Body of pancreas (tissue), 4 donors: ENCODE measurements at places on chromosomes 1 and 21. TPM values are rescaled to one million over a fixed set of nuclear protein-coding genes. Genes with fewer than 3 reads are reported as not detected.

- H3K27me3 ChIP-seq, result no peaks in the 10 kb centered on the region
- no peaks in the 10 kb centered on the region for H3K4me1 ChIP-seq
- no peak overlapping the region for H3K27ac ChIP-seq
- DNase-seq, result no peak
These were observed 164.3 kb downstream of the MIS18A start for GRCh38 chr21:32114419-32115035.

DNA sequence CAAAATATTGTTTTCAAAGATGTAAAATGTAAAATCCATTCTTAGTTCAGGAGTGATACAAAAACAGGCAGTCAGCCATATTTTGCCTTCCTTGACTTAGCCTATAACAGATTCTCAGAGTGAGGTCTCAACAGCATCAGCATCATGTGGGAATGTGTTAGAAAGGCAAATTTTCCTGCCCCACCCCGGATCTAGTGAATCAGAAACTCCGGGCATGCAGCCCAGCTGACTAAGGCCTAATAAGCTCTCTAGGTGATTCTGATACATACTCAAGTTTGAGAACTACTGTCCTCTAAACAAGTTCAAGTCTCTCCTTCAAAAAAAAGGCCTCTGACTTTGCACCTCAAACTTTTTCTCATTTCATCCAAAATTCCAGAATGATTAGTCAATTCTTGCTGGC lies 46.9 kb upstream of the PRRC2C start:
- no peak for DNase-seq
- no peaks in the 10 kb centered on the region for H3K27me3 ChIP-seq
- H3K4me3 ChIP-seq, result no peak overlapping the region
- H3K27ac ChIP-seq, result no peak overlapping the region
- no peaks in the 10 kb centered on the region for H3K36me3 ChIP-seq

- H3K36me3 ChIP-seq, result no peaks in the 10 kb centered on the region
- H3K27ac ChIP-seq, result no peak overlapping the region
- H3K27me3 ChIP-seq, result no peaks in the 10 kb centered on the region
- no peak for DNase-seq
- no peaks in the 10 kb centered on the region for H3K4me1 ChIP-seq
These were observed 27.2 kb downstream of the RHEX start for GRCh38 chr1:206080026-206080820.

CD55 gene
- 29.8 TPM for total RNA-seq

CYP4X1 gene
- total RNA-seq, result 1.8 TPM
